Activated CD4-positive, alpha-beta T cell treated with anti-CD3 and anti-CD28 coated beads, Interleukin-2, Interleukin-4, amounts not matched to agents 100 ng/mL and 50 ng/mL, durations not matched to agents 16 hours and 8 hours (primary cell): ENCODE measurements at places on chromosomes 4 and X.

DNA sequence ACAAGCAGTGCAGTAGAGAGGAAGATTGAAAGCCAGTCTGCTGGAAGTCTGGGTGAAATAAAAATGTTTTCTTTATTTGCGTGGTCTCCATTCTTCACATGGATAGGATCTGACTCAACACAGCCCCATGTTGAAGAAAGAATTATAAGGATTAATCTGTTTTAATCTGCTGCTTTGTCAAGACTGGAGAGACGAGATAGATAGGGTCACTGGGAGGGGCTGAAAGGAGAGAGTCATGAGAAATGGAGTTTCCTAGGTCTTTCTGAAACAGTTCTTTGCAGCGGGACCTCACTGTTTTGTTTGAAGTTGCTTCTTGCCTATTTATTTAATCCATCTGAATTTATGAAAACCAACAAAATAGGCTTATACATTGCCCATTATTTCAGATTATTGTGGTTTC lies 32.4 kb upstream of the RHOH start:
- no peak for DNase-seq

GRCh38 chrX:72097098-72097497 lies 34.6 kb downstream of the RTL5 start:
- DNase-seq, result no peak

- DNase-seq, result no peak
These were observed 86.0 kb downstream of the EVC start for GRCh38 chr4:5796976-5797375.

DNA sequence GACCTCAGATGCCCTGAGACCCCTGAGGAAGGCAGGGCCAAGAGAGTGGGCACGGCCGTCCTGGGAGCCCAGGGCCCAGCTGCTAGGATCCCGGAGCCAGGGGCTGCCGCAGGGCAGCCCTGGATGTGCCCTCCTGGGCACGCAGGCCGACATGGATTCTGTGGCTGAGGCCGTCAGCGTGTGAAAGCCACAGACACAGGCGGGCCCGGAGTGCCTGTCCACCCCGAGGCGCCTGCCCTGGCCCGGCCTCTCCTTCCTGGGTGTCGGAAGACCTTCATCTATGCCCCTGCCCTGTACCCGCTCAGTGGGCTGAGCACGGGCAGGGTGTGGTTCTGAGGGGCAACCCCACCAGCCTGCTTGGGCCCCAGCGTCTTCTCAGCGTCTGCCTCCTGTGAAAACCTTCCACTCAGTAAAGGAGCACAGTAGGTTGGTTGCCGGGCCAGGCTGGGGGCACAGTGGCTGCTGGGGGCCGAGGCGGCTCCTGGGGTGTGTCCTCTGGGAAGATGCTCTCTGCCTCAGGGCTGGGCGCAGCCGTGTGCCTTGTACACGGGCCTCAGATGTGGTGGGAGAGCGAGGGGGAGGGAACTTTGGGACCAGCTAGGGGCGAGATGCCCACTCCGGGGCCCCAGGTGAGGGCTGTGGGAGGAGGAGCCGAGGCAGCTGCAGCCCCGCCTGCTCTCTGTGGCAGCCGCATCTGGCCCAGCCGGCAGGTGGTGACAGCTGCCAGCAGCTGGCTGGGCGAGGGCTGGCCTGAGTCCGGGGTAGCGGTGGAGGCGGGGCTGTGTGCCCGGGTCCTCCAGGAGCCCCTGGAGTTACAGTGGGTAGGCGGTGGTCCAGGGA lies 20.8 kb downstream of the FGFRL1 start:
- DNase-seq, result no peak

GRCh38 chr4:122099896-122100295 lies 52.2 kb upstream of the BLTP1 start:
- DNase-seq, result no peak

- peak; percentile 92 for DNase-seq
These were observed at the start of gene PRAF2 for GRCh38 chrX:49073601-49074575. Gene PRAF2 (minus strand): TSS chrX:49074002. CDS start chrX:49073987, 15 bp downstream.

DNA sequence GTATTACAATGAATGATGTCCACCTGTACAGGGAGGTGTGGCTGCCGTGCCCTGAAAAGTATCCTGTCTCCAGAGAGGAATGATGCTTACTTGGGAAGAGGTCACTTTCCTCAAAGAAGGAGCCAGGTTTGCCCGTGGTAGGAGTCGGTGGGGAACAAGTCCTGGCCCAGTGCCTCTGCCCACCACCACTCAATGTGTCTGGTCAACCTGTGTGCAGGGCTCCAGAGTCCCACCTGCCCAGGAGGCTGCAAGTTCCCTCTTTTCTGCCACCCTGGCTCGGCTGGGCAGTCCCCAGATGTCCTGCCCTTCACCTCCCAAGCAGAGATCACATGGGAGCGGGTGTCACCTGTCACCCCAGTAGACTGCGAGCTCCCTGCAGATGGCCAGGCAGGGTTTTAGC lies 75.4 kb upstream of the C4orf50 start:
- no peak for DNase-seq

- DNase-seq, result no peak
These were observed 61.5 kb downstream of the GLRA2 start for GRCh38 chrX:14590693-14591424.

GRCh38 chrX:103656617-103657016 lies 27.8 kb downstream of the TCEAL1 start:
- DNase-seq, result no peak

GRCh38 chr4:119729835-119730670 lies 101.4 kb upstream of the PDE5A start:
- no peak for DNase-seq
